Colonic mucosa (tissue), 4 donors: ENCODE measurements at places on chromosomes 2 and 18.

- no peak for DNase-seq
These were observed 174.9 kb downstream of the AGAP1 start for GRCh38 chr2:235668782-235669181.

GRCh38 chr2:8870441-8870840, 33.0 kb upstream of the KIDINS220 start:
- DNase-seq, result no peak

DNA sequence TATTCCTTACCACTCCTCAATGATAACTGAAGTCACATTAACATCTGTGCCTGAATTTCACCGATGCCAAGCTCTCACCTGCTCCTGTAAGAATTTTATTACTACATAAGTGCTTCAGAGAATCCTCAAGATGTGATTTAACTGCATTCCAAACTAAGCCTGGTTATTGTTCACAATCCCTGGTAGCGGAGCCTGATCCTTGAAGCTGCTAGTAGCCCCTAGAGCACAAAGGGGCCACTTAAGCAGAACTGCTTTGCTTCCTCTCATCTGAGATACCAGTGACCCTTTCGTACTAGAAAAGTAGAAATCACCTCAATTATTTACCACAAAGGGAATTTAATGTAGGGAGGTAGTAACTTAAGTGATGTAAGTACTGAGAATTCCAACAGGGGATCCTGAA, 529.6 kb downstream of the CPS1 start:
- no peak for DNase-seq

GRCh38 chr18:7417727-7418126, 149.4 kb upstream of the PTPRM start:
- DNase-seq, result no peak
